ENCODE measurements at places on chromosomes 2 and 18.

DNA sequence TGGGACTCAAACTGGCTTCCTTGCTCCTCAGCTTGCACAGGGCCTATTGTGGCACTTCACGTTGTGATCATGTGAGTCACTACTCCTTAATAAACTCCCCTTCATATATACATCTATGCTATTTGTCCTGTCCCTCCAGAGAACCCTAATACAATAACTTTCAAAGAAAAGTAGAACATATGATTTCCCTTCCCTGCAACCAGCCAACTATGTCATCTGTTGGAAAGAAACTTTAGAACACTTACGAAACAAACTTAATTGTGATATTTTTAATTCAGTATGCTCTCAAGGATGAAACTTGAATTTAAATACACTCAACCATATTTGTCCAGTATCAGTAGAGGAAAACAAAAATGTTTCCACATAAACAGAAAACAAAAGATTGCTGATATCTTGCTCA, 84.4 kb downstream of the DYM start:
- no peaks in the 10 kb centered on the region for H3K27me3 ChIP-seq
- H3K4me1 ChIP-seq, result no peaks in the 10 kb centered on the region
- DNase-seq, result no peak
- H3K27ac ChIP-seq, result no peak overlapping the region
- peaks cover 3% of the 10 kb centered on the region for H3K36me3 ChIP-seq

- peaks cover 6% of the 10 kb centered on the region for H3K36me3 ChIP-seq
- no peak for DNase-seq
- H3K4me1 ChIP-seq, result no peaks in the 10 kb centered on the region
- no peak overlapping the region for H3K4me3 ChIP-seq
- H3K27me3 ChIP-seq, result no peaks in the 10 kb centered on the region
Observed at GRCh38 chr18:50926521-50926920, 41.3 kb upstream of the ELAC1 start.

- no peak overlapping the region for H3K4me3 ChIP-seq
- no peaks in the 10 kb centered on the region for H3K4me1 ChIP-seq
- no peaks in the 10 kb centered on the region for H3K27me3 ChIP-seq
- no peak for DNase-seq
- no peaks in the 10 kb centered on the region for H3K36me3 ChIP-seq
Observed at GRCh38 chr2:208147008-208147407, 1.1 kb upstream of the CRYGB start.

- no peak overlapping the region for H3K4me3 ChIP-seq
- no peak for DNase-seq
- H3K27me3 ChIP-seq, result no peaks in the 10 kb centered on the region
- H3K27ac ChIP-seq, result no peak overlapping the region
- peaks cover 12% of the 10 kb centered on the region for H3K4me1 ChIP-seq
- peaks cover 18% of the 10 kb centered on the region for H3K36me3 ChIP-seq
Observed at GRCh38 chr2:47007223-47007825, 91.7 kb upstream of the MCFD2 start.

GRCh38 chr2:172195836-172196376, 93.2 kb upstream of the DLX2 start:
- H3K27ac ChIP-seq, result peak overlapping the region; percentile 85
- no peaks in the 10 kb centered on the region for H3K4me1 ChIP-seq
- no peaks in the 10 kb centered on the region for H3K27me3 ChIP-seq
- H3K4me3 ChIP-seq, result no peak overlapping the region

All from small intestine (tissue), 16 donors.